ENCODE measurements at places on chromosomes 12 and 14.
A peak's percentile ranks its signal among the peaks of the same experiment; 100 is the strongest.

GRCh38 chr12:6157482-6157881, 33.0 kb upstream of the VWF start:
- no peak for DNase-seq

GRCh38 chr12:26825459-26826016, 7.5 kb downstream of the ITPR2 start:
- DNase-seq, result no peak

DNA sequence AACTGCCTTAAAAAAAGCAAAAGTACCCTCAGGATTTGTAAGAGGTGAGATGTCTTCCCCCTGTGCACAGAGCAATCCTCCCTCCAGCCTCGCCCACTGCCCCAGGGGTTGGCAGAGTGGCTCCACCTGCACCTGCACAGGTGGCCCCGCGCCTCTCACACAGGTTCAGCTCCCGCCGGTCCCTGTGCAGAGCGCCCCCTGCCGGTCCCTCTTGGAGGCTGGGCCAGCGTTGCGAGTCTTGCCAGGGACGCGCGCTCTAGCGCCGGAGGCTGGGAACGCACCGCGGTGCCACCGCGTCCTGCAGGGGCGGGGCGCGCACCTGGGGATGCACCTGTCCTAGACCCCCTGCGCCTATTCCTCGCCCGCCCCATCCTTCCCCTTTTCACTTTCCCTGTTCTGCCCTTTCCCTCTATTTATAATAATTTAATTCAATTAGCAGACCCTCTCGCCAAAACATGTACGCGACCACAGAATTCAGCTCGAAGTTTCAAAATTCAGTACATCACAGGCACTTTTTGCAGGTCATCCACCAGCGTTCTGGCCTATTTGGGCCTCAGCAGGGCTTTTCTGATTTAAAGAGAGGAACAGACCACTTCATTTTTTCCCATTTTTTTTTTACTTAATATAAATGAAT, 618.6 kb downstream of the AACS start:
- no peak for DNase-seq

DNA sequence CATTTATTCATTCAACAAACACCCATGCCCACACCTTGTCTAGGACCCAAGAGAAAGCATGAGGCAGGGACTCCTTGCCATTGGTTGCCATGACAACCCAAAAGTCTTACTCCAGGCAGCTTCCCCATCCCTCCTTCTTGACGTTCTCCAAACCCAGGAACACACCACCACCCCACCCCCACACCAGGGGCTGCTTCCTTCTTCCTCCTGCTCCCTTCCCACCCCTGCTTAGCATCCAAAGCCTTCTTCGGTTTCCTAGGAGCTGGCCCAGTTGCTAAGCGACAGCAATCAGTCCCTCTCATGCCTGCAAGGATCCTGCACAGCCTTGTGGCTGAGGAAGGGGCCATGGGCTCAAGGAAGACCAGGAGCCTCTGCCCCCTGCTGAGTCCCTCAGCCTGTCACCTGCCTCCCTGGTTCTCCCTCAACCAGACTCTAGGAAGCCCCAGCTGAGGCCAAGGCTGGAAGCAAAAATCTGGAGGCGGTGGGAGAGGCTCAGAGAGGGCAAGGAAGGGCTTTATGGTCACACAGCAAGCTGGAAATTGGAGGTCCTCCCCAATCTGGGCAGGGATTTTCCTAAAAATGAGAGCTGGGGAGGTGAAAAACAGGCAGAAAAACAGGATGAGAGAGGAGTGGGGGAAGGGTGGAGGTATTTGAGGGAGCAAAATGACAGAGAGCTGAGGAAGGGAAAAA, 15.4 kb downstream of the RASAL1 start:
- no peak for DNase-seq

- DNase-seq, result no peak
Observed at GRCh38 chr12:77060136-77060882, 5.1 kb downstream of the E2F7 start.

DNA sequence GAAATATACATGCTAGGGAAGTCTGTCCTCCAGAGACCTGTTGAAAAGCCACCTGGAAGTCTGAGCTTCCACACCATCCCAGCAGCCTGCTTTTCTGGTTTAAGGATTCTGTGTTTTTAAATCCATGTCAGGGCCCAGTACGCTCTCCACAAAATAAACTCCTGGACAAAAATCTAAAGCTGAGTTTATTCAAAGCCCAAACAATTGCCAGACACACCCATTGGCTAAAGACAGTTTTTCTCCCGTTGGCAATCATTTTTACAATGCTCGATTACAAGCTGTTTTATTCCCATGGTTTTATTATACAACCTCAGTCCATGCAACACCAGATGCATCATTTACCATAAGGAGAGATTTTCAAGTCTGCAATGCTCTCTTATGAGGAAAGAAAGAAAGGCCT, 94.5 kb downstream of the MYRFL start:
- no peak for DNase-seq

DNA sequence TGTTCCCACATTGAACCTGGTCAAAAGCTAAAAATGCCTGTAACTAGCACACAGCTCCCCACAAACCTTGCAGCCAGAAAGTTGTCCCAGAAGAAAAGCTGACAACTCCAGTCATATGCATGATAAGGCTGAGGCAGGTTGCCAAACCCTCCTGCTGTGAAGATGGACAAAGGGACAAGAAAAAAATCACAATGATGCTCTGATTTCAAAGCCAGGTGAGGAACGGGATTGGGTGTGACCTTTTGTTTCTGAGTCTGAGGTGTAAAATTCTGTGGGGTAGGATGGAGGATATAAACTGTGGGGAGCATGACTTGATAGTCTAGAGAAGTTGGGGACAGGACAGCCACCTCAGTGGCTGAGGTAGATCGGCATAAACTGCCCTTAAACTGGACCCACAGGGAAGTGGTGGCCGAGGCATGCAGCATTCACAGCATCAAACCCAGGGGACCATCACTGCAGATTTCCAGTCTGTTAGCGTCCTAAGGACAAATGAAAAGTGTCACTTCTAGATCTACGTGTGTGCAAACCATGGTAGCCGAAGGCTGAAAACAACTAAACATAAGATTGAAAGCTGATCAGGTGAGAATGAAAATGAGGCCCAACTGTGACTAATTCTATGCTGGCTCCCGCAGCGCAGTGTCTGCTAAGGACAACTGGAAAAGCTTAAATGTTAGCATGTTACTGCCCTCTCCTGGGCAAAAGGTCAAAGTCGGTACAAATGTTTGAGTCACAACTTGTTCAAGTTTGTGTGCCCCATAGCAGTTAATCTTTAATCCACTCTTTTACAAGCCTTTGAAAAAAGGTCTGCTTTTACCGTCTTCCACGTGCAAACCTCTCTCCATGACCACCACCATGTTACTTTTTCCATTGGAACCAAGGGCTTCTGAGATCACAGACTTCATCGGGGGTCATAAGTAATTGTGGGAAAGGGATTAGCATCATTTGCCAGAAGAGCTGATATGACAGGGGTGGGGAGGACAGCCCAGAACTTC, 39.8 kb downstream of the GRIN2B start:
- no peak for DNase-seq

GRCh38 chr14:79201564-79202207, 1009.6 kb downstream of the DIO2 start:
- no peak for DNase-seq

GRCh38 chr12:65585648-65586602, 238.4 kb upstream of the HMGA2 start:
- DNase-seq, result no peak

DNA sequence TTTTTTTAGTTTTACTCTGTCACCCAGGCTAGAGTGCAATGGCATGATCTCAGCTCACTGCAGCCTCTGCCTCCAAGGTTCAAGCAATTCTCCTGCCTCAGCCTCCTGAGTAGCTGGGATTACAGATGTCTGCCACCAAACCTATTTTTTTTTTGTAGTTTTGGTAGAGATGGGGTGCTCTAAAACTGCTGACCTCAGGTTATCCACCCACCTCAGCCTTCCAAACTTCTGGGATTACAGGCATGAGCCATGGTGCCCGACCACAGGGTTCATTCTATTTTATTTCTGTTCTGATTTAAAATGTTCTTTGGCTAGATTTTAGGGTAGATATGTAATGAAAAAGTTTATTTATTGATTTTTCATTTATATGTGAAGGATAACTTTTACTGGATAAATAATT, 1062.8 kb upstream of the NOVA1 start:
- no peak for DNase-seq

DNA sequence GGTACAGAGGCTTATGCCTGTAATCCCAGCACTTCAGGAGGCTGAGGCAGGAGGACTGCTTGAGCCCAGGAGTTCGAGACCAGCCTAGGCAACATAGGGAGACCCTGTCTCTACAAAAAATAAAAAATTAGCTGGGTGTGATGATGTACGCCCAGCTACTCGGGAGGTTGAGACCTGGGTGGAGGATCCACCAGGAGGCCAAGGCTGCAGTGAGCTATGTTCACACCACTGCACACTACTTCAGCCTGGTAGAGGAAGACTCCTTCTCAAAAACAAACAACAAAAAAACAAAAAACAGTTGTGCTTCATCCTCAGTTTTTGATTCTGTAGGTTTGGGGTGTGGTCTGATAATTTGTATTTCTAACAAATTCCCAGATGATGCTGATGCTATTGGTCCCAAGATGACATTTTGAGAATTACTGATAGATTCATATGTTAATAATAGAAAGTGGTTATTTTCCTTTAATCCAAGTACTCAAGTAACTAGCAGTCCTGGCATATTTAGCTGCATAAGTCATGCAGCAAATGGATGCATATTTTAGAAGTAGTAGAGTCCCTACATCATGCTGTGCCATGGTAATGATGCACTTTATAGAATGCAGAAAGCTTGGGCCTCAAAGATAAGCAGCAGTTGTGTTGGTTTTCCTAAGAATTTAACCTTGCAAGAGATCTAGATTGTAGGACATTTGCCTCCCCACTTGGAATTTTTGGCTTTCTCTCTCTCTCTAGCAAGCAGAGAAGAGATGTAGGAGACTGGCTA, 76.1 kb upstream of the PAWR start:
- DNase-seq, result no peak

- no peak for DNase-seq
Observed at GRCh38 chr12:117370588-117370987, 9.2 kb upstream of the NOS1 start.

DNA sequence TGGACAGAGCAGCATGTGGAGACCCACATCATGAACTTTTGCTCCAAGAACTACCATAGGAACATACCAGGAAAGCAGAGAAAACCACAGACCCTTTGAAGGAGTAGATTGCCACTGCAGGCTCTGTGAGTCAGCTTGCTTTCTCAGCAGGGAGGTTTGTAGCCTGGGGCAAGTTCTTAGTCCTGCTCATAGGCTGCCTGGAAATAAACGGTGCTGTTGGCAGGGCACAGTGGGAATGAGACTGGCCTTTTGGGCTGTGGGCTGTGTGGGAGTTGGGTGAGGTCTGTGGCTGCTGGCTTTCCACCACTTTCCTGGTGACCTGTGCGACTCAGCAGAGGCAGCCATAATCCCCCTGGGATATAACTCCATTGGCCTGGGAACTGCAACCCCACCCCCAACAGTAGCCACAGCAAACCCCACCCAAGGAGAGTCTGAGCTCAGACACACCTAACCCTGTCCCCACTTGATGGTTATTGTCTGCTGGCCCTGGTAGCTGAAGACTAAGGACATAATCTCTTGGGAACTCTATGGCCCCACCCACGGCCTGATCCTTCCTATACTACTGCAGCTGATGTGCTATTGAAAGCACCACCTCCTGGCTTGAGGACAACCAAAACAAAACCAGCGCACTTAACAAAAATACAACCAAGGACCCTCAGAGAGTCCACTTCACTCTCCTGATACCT, 192.1 kb upstream of the GARIN6 start:
- DNase-seq, result no peak

DNA sequence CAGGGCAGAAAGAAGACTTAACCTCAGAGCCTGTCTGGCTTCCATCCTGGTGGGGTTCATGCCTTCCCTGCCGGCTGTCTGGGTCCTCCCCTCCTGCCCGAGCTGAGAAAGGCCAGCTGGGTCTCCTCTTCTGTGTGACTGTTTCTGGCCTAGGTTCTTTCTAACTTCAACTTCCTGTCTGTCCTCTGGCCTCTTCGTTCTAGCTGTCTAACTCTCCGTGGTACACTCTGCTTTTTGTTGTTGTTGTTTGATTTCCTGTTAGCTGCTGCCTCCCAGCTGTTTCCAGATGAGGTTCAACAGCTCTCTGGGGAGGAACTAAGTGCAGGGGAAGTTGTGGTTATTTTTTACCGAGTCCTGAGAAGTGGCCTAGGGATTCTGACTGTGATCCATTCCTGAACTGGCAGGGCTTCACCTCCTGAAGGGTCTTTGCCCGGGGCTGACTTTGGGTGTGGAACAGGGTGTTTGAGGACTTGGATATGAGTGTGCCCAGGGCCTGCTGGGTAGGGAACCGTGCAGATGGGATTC, 3.2 kb downstream of the MLXIP start:
- DNase-seq, result no peak

DNA sequence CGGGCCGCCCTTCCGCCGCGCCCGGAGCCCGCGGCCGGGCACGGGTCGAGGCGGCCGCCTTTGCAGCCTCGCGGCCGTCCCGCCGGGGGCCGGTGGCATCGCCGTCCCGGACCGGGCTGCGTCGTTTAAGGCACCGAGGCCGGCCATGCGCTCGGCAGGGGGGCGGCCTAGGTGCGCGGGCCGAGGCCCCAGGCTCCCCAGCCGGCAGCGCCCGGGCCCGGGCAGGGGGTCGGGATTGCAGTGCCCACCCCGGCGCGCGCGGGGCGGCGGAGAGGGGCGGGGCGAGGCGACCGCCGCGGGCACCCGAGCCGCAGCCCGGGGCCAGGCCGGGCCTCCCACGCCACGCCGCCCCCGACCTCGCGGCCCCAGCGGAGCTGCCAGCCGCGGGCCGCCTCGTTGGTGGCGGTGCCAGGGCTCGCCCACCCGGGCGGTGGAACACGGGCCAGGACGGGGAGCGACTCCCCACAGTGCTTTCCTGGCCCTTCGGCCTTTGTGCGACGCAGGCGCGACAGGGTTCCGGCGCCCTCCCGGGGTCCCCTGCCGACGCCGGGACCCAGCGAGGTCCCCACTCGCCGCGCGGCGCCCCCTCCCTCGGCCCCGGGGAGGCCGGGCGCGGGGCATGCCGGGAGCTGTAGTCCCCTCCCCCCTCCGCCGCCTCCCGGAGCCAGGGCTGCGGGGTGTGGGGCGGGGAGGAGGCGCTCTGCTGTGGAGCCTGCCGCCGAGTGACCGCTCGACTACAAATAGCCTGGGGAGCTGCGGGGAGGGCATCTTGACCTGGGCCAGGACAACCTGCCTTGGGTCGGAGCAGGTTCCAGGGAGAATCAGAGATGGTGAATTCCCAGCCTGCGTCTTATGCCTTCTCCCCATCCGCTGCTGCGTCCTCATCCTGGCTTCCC, 769 bp downstream of the FKBP4 start:
- DNase-seq, result peak; percentile 49

DNA sequence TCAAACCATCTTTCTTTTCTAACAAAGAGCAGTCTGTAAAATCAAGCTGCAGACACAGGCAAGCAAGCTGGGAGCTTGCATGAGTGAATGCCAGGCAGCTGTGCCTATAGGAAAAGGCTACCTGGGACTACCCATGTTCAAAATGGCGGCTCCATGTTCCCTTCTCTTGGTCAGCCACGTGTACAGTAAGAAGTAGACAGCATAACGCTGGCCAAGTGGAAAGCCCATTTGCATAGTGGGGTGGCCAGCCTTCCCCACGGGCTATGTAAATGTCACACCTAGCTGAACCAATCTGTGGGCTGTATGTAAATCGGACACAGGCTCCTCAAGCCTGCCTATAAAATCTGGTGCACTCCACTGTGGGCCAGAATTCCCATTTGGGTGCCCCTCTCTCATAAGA, 117.1 kb downstream of the SYT10 start:
- DNase-seq, result no peak

GRCh38 chr12:89861086-89861485, 152.4 kb upstream of the ATP2B1 start:
- DNase-seq, result no peak

GRCh38 chr14:105126981-105127329, 41.6 kb downstream of the JAG2 start:
- DNase-seq, result no peak

Measured in stimulated activated CD8-positive, alpha-beta memory T cell treated with anti-CD3 and anti-CD28 coated beads, Interleukin-4, amount 100 ng/mL, for 1 hour (primary cell).